Fibroblast of skin of left biceps (primary cell): ENCODE measurements at places on chromosomes 3 and 15.

- DNase-seq: no peak
Observed at GRCh38 chr15:72796515-72797337, 13.2 kb upstream of the ADPGK start.

DNA sequence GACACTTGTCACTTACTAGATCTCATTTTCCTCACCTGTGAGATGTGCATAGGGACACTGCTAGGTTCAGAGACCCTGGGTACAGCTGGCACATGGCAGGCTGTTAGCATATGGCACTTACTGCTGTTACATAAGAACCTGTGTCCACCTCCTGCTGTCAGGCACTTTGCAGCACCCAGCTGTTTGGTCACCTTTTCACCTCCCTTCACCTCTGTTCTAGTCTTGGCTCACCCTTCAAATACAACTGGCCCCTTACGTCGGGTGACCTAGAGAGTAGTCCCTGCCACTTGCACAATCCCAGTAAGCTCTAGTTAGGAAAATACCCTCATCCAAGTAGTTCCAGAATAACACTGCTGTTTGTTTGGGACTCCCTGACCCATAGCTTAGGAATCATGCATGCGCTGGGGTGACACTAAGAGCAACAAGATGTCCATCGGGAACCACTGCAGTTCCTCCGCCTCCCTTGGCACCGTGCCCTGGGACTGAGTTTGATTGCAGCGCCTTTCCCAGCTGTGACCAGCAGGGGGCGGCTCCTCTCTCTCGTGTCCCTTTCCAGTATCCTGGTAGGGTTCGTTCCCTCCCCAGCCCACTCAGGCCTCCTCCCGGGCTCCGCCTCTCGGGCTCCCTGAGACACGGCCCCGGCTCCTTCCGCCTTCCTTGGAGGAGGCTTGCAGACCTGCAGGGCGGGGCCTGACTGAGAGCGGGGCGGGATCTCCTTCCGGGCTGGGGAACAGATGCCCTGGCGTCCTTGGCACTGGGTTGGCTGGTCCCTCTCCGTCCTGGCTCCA lies 78.6 kb downstream of the ABHD5 start:
- DNase-seq: peak; percentile 90

GRCh38 chr3:197615430-197615829 lies 59.7 kb upstream of the BDH1 start:
- no peak for DNase-seq

DNA sequence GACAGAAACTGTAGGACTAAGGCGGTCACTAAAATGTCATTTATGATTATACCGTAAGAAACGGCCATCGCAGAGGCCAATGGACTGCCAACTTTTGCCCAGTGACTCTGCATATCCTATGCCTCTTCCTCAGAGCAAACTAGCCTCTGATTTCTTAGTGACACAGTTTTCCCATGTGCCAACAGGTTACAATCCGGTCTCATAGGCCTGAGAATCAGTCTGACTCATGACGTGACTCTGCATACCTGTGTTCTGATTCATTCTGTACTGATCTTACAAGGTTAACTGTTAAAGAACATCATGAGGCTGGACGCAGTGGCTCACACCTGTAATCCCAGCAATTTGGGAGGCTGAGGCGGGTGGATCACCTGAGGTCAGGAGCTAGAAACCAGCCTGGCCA lies 17.8 kb downstream of the RUBCN start:
- DNase-seq: no peak

DNA sequence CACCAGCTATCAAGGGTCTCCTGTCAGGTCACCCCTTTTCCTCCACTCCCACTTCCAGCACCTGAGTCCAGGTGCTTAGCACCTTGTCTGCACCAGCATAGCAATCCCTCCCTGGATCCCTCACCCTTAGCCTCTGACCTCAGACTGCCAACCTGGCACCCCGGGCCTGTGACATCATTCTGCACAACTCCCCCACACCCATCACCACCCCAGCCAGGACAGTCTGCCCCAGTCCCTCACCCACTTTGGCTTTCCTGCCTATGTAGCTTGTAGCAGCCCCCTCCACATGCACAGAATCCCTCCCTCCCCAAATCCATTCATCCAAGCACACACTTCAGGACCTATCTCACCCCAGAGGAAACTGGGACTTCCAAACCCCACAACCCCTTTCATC lies 819 bp upstream of the PLXNB1 start:
- no peak for DNase-seq

GRCh38 chr15:55110446-55110845 lies 86.3 kb downstream of the RSL24D1 start:
- no peak for DNase-seq

GRCh38 chr3:38722781-38723568 lies 73.5 kb upstream of the SCN5A start:
- DNase-seq: no peak

DNA sequence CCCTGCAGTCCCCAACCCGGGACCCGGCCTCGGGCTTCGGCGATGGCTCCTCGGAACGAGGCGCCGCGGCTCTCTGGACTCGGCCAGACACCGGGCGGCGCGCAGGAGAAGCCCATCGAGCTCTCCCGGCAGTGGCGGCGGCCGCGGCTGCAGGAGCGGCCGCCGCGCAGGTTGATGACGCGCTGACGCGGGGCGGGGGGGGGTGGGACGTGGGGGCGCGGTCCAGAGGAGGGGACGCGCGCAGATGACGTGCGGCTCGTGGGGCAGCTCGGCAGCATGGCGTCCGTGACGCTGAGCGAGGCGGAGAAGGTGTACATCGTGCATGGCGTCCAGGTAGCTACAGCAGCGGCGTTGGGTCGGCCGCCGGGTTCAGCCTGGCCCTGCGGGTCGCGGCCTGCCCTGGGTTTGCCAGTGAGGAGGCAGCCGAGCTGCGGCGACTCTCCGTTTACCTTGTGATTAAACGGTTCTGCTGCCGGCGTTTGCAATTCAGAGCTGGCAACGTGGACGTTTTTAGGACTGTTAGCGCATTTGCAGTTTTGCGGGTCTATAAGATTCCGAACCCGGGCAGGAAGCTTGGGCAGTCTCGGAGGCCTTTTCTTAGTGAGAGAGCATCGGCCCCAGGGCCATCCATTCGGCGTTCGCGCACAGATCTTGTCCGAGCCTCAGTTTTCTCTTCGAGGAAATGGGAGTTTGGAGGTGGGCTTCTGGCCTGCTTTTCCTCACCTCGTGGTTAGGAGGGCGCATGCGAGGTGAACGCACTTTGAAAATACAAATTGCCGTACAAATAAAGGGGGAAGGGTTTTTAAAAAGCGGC lies at the start of the genes EXOSC7 and ZDHHC3:
Gene EXOSC7 (plus strand): TSS at position 243 of the 814 bp plus-strand sequence. CDS start 34 bp downstream, at position 277.
Gene ZDHHC3 (minus strand): TSS at position 173 of the 814 bp plus-strand sequence. CDS start 16,738 bp downstream, outside the sequence.
- peak; percentile 59 for DNase-seq

DNA sequence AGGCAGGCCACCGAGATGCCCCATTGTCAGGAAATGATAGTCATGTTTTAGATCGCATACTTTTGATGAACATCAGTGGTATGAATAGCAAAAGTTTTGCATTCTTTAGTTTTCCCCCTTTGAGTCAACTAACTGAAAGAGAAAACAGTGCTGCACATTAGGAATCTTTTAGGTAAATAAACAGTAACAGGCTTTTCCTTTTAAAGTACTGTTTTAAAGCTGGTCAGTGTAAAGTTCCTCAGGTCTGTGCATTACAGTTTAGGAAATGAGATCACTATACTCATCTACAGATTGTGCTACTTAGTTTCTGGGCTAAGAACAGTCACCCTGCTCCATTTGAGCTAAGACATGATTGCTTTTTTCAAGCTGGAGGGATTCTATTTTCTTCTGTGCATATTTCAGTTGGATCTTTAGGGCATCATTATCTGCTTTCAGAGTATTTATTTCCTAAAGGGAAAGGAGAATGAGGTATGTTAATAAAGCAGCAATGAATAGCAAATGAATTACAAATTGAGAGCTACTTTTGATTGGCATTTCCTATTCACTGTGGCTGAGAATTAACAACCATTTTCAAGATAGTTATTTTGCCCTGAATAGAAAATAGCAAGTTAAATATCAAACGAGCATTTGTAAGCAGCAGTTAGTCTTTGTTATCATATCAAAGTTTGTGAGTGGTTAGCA lies 36.5 kb downstream of the FAM98B start:
- DNase-seq: peak; percentile 30

GRCh38 chr3:112027142-112027541 lies 7.4 kb upstream of the TMPRSS7 start:
- DNase-seq: no peak

DNA sequence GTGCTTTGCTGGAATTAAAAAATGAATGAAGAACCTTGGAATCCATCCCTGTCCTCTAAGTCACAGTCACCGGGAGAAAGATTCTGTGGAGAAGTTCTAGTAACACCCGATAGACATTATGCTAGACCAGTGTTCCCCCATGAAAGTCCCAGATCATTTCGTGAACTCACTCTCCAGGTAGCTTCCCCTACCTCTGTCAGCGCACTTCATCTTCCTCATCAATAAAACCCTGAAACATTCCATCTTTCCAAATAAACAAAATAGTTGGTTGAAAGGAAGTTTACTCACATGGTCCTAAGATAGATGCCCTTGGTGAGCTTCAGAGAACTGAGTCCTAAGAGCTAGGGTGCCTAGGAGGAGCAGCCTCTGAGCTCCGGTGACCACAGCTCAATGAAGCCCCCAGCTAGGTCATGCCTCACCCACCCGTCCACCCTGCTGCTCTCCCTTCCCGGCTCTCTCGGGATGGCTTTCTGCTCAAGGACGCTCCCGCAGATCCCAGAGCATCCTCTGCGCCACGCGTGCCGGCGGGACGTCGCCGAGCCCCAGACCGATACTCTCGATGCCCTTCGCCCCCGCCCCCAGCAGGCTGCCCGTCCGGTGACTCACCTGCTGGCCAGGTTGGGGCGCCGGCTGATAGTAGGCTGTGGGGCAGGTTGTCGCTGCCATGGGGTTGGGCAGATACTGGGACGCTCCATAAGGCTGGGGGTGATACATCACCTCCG lies 776 bp downstream of the VGLL3 start:
- no peak for DNase-seq

GRCh38 chr3:16183601-16184270 lies 9.3 kb downstream of the GALNT15 start:
- DNase-seq: peak; percentile 78

DNA sequence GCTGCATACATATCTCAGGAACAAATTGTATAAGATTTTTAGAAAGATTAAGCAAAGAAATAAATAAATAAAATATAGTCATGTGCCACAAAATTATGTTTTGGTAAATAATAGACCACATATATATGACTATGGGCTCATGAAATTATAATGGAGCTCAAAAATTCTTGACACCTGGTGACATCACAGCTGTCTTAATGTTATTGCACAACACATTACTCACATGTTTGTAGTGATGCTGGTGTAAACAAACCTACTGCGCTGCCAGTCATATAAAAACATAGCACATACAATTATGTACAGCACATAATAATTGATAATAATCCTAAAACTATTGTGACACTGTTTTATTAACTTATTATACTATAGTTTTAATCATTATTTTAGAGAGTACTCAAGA lies 1159.1 kb downstream of the SI start:
- no peak for DNase-seq

GRCh38 chr3:12719984-12720898 lies 38.8 kb downstream of the TMEM40 start:
- peak; percentile 44 for DNase-seq

DNA sequence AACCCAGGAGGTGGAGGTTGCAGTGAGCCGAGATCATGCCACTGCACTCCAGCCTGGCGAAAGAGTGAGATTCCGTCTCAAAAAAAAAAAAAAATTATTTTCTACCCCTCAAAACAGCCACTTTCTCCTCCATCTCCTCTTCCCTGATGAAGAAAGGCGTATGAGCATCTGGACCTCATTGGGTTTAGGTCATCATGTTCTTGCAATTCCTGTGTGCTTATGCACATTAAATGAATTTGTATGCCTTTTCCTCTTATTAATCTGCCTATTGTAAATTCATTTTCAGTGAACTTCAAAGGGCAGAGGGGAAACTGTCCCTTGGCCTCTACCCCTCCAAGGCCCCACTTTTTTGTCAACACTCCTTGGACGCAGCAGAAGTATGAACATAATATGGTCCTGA lies 117.8 kb downstream of the RPLP1 start:
- no peak for DNase-seq

- DNase-seq: no peak
Observed at GRCh38 chr3:18443665-18444594, 18.8 kb upstream of the SATB1 start.

DNA sequence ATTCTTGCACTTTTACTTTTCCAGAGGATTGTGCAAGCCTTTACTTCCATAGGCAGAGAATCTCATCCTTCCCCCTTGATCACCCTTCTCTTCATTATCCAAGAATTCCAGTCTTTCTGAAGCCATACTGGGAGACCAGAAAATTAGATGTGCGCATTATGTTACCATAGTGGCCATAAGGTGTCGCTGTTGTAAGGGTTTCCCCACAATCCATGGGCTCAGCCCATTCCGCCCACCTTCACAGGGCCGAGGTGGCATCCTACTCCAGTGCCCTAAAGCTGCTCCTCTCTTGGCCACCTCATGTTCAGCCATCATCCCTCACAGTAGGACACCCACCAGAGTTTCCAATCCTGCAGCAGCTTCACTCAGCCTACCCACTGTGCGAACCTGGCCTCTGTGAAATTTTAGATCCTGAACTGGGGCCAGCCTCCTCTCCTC lies 35.0 kb downstream of the CTSH start:
- no peak for DNase-seq

DNA sequence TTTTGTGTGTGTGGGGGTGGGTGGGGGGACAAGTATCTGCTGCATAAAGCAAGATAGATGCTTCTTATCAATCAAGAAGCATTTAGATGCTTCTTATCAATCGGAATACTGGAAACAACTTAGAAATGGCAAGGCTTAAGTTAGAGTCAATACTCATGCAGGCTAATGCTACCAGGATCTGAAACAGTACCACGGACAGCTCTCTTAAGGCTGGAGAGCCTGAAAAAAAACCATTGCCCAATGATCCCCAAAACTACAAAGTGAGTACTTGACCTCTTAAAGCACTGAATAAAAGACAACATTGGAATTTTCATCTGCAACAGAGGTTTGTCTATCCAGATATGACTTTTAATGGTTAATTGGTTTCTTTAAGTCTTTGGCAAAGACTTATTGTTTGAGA lies 262.3 kb downstream of the GAP43 start:
- no peak for DNase-seq

DNA sequence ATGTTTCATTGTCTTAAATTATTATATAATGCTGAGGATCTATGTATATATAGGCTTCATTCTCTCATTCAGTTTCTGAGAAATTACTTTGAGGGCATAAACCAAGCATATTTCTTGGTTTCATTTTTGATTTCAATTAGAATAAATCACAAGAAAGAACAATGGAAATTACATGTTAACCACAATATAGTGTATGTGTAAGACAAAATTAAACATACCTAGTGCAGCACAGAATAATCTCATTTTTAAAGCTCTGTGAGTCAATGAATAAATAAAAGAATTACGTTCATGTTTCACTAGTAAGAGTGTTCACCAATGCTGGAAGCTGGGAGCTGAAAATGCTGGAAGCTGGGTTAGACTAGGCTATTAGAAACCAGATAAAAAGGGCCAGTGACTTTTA lies 72.8 kb downstream of the UBE3A start:
- no peak for DNase-seq

GRCh38 chr3:85567071-85567676 lies 608.4 kb downstream of the CADM2 start:
- DNase-seq: no peak

DNA sequence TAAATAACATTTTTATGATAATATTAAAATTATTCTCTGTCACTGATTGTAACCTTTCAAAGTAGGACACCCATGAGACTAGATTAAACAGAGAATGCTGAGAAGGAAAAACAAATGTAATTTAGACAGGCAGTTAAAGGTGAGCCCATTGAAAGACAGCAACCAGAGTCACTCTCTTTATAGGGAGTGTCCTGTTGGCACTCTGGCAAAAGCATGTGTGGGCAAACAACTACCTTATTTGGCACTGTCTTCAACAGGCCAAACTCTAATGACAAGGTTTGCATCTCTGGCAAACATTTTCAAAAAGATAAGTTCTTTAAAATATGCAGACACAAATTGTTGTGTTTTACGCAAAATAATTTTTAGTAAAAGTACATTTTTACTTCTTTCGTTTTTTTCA lies 29.8 kb downstream of the NFKBIZ start:
- DNase-seq: no peak
